Peyer's patch (tissue), 4 donors: ENCODE measurements at places on chromosomes 2 and 18. TPM values are rescaled to one million over a fixed set of nuclear protein-coding genes. Genes with fewer than 3 reads are reported as not detected.

Gene FHOD3
- total RNA-seq = 5.4 TPM

DNA sequence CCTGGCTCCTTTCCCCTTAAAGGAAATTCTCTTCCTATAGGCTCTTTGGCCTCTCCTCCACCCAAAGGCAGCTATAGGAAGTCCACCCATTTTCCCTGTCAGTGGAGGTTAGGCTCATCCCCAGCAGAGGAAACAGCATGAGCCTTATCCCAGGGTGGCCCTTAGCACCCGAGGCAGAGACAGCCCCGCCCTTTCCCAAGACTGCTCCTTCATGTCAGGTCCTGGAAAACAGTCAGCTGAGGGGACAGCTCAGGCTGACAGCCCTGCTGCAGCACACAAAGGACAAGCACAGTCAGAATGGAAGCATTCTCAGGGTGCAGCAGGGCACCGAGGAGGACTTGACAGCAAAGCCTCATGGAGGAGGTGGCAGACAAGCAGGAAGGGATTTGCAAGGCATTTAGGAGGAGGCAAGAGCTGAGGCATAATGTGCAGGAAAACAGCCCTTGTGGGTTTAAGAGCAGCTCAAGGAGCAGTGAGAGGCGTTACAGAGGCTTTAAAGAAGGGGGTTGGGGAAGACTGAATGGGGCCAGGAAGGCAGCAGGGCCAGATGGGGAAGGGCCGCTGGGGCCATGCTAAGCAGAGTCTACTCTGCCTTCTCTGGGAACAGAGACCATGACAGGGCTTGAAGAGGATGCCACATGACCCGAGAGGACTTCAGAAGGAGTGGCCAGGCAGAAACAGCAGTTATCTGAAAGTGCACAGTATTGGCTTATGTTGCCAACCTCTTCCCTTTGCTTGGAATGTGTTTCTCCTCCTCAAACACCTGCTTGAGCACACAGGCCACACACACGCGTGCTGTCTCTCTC is 216.6 kb downstream of the SH3BP4 start:
- no peak for DNase-seq

GRCh38 chr2:205731583-205731981 is 49.3 kb downstream of the NRP2 start:
- DNase-seq = no peak

Gene MAP3K19
- not detected for total RNA-seq

- DNase-seq = no peak
Observed at GRCh38 chr2:9690252-9690651, 59.5 kb upstream of the YWHAQ start.

GRCh38 chr2:36677386-36677785 is 19.1 kb upstream of the VIT start:
- no peak for DNase-seq

DNA sequence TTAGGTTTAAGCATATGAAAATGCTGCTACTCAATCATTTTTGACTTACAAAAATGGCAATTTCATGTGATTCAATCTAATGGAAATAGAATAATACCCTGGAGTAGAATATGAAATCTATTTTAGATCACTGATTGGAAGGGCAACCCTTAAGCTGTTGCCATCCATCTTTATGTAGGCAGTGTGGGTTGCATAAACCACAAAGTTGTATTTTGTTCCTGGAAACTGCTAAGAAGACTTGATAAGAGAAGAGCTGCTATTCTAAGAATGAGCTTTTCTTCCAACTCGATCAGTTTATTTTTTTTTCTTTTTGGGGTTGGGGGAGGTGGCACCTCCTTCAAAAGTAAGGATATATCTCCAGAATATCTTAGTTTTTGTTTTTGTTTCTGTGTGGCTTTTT is 60.2 kb downstream of the CAVIN2 start:
- DNase-seq = no peak

GRCh38 chr2:240244543-240244942 is 104.1 kb upstream of the OTOS start:
- peak; percentile 32 for DNase-seq

DNA sequence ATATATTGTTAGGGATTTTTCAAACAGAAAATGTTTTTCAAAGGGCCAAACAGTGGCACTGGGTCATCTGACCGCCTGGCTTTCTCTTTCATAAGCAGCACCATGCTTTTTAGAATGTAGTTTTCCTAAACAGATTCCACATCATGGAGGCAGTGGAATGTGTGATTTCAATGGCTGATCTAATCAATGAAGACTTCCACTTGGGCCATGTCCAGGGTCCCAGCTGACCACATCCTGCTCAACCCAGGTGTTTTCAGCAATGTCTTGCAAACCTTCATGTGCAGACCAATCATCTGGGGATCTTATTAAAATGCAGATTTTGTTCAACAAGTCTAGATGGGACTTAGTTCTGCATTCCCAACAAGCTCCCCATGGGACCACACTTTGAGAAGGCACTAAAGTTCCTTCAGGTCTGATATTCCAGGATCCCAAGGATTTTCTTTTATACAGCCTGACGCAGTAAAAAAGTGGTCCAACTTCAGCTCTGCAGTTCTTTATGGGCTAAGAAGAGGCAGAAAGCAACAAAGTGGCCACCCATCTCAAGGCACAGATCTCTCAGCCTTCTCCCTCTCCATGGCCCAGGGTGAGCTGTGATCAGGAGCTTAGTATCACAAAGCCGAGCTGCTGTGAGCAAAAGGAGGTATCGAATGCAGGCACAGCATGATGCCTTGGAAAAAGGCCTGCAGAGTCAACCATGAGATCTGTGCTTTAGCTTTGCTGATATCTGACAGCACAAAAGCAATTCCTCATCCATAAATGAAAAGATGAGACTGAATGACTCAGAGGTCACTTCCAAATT is 3.7 kb downstream of the ALKAL2 start:
- DNase-seq = no peak

Gene FOSL2
- 179 TPM for total RNA-seq

DNA sequence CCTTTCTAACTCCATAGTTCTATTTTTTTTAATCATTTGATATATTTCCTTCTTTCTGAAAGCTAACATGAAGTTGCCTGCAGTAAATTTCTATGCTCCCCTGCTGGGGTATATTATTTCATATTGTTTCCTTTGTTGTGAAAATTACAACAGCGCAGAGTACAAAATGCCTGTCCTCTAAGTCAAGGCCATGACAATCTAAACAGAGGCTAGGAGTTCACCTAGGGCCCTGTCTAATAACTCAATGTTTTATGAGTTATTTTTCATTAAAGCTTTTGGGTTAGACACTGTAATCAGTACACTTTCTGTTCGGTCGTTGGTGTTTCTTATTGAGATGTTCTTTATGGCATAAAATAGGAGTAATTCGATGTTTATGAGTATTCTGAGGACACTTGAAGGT is 111.2 kb downstream of the OSR1 start:
- no peak for DNase-seq

- DNase-seq = no peak
Observed at GRCh38 chr18:62979176-62979575, 263.8 kb downstream of the PHLPP1 start.

DNA sequence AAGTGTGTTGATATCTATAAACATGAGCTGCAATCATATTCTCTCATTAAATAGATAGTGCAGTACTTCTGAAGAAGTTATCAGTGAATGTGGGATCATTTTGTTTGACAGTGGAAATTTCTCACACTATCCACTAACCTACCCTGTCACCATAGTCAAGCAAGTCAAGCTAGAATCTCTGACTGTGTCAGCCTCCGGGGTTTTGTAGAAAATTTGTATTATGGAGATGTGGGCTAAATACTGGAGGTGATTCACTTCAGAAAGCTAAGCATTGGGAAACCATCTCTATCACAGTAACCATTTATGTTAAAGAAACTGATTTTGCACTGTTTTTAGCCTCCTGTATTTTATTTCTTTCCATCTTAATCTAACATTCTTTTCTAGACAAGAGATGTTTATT is 126.6 kb upstream of the CREB1 start:
- DNase-seq = no peak

- DNase-seq = no peak
Observed at GRCh38 chr2:137857881-137858280, 106.4 kb upstream of the HNMT start.

Gene TIGD1
- 10.3 TPM for total RNA-seq

DNA sequence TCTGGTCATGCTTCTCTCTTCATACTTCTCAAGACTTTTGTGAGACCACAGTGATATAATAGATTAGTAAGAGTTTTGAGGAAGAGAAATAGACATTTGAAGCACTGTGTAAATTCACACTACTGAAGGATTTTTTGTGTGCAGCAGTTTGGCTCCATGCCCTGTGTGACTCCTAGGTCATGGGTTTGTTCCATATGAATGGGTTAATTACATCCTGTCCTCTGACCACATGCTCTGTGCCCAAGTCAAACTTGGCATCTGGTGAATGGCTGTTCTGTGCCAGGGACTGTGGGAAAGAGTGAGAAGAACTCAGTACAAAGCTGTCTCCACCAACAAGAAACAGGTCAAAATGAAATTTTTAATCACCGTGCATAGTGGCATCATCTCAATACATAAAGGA is 304.0 kb downstream of the LNPK start:
- DNase-seq = no peak

Gene CHRNA1
- not detected for total RNA-seq

DNA sequence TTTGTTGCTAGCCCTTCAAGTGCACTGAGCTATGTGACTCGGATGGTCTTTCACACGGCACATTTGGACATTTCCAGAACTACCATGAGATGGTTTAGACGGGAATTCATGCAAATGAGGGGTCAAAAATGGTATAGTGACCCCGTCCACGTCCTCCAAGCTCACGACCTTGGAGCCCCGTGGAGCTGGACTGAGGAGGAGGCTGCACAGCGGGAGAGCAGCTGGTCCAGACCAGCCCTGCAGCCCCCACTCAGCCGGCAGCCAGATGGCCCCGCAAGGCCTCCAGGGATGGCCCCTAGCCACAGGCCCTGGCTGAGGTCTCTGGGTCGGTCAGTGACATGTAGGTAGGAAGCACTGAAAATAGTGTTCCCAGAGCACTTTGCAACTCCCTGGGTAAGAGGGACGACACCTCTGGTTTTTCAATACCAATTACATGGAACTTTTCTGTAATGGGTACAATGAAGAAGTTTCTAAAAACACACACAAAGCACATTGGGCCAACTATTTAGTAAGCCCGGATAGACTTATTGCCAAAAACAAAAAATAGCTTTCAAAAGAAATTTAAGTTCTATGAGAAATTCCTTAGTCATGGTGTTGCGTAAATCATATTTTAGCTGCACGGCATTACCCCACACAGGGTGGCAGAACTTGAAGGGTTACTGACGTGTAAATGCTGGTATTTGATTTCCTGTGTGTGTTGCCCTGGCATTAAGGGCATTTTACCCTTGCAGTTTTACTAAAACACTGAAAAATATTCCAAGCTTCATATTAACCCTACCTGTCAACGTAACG is 88.8 kb downstream of the EPAS1 start:
- no peak for DNase-seq

GRCh38 chr18:33269223-33269622 is 171.3 kb downstream of the CCDC178 start:
- no peak for DNase-seq

GRCh38 chr2:102669401-102669800 is 50.0 kb downstream of the SLC9A2 start:
- DNase-seq = no peak

DNA sequence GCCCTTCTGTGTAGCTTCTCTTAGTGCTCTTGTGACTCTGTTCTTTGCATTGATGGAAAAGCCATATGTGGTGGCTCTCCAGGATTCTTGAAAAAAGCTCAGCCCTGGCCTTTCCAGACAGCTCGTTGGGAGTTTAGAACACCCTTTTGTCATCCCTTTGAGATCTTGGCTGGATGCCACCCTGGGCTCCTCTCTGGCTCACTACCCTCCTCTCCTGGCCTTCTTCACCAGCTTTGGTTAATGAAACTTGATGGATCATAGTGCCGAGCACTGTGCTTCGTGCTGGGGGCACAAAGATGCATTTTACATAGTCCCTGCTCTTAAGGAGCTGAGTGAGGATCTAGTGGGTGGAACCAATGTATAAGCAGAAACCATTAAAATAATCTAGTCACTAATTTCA is 15.6 kb upstream of the FHOD3 start:
- DNase-seq = no peak

Gene DSG2
- total RNA-seq = 133 TPM

Gene C2orf68
- total RNA-seq = 25.6 TPM

GRCh38 chr18:8526332-8526731 is 82.9 kb upstream of the RAB12 start:
- no peak for DNase-seq

DNA sequence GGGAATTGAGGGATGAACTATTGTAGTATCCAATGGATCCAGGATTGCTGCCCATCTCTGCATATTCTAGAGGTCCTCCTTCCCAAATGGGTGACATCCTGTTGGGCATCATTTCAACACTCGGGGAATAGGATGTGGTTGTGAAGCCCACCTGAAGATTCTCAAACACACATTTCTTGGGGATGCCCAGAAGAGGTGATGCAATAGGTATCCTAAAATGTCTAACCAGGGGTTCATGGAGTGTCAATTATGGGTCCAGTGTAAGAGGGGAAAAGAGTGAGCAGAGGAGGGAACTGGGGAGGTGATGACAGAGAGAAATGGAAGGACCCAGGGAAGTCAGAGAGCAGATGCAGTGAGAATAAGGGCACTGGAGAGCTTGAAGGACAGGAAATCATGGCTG is 52.1 kb downstream of the POLE4 start:
- no peak for DNase-seq

DNA sequence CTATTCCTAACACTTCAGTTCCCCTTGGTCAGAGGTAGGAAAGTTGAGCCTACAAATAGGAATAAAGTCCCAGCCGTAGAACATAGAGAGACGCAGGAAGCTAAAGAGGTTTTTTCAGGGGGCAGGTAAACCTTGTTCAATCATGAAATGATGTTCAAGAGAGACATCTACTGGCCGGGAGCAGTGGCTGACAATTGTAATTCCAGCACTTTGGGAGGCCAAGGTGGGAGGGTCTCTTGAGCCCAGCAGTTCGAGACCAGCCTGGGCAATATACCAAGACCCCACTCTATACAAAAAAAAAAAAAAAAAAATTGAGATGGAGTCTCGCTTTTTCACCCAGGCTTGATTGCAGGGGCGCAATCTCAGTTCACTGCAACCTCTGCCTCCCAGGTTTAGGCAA is 66.7 kb upstream of the DNAJC10 start:
- no peak for DNase-seq

DNA sequence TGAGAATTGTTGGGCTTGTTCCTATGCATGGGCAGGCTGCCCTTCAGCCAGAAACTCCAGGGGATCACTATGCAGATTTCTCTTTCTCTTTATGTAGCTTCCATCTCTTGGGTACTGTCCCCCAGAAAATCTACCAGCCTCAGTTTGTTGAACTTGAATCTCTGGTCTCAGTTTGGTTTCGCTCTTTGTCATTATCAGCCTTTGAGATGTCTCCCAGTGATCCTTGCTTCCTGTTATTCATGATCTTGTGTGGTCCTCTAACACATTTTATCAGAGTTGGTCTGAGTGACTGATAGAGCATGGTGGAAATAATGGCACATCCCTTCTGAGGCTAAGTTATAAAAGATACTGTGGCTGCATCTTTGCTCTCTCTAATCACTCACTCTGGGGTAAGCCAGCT is 7.8 kb downstream of the TMEM87B start:
- no peak for DNase-seq

Gene CFAP65
- total RNA-seq = not detected

DNA sequence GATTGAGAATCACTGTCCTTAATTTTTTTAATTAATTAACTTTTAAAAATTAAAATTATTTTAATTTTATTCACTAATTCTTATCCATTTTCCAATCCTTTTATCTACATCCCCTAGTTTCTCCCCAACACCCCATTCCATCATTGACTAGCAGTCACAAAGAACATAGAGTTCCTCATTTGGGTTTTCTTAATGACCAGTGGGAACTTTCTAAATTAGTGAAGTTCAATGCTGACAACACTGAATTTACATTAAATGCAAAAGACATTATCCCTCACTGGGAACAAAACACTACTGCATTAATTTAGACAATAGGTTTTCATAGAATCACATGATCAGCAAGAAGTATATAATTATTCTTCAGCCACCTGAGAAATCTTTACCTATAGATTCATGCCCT is 80.6 kb upstream of the GLS start:
- DNase-seq = no peak
